ENCODE measurements at places on chromosomes 1 and 21.

DNA sequence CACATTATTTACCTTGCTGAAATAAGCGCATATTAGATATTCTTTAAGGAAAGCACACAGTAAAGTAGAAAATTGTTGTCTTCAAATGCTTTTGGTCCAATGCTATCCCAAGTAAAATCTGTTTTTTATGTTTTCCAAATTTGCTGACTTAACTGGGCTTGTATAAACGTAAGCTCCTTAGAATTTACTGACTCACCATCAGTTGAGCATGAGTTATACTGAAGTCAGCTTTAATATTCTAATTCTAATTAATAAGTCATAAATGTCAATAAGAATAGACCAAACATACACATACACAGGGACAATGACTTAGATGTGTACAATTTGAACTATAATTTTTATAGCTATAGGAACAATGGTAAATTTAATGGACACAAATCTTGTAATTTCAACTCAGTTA, 319.2 kb downstream of the TPR start:
- no peak for DNase-seq

DNA sequence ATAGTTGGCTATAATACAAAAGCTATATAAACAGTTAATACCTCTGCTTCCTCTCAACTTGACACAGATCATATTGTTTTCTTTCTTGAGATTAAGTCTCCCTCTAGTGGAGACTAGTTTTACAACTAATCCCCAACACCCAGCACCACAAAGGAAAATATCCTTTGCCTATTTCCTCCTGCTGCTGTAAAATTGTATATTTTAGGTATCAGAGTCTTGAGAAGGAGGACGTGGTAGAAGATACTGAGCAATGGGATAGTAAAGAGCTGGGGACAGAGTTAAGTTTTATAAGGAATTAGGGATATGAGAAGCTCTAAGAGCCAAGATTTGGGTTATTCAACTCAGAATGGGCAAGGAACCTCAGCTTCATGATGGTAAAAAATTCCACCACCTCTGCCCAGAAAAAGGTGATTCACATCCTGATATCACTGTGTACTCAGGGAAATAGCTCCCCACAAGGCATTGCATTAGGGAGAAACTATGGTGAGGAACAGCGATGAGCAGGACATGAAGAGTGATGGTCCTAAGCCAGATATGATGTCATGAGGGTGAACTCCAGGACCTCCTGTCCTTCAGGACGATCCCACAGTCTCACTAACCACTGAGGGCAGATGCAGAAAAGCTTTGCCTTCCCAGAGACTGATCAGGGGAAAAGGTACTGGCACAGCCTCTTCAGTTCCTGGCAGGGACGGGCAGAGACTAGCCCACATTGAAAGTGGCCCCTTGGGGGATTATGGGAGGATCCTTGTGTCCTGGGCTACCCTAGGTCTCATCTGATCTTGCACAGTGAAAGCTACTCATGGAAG, 14.7 kb upstream of the CFAP126 start:
- no peak for DNase-seq

GRCh38 chr1:219215477-219215876, 41.8 kb downstream of the LYPLAL1 start:
- DNase-seq, result no peak

- no peak for DNase-seq
Measured at GRCh38 chr1:174999936-175000696, at the start of gene CACYBP. Gene CACYBP (plus strand): TSS chr1:174999947. CDS start chr1:175000181, 234 bp downstream.

DNA sequence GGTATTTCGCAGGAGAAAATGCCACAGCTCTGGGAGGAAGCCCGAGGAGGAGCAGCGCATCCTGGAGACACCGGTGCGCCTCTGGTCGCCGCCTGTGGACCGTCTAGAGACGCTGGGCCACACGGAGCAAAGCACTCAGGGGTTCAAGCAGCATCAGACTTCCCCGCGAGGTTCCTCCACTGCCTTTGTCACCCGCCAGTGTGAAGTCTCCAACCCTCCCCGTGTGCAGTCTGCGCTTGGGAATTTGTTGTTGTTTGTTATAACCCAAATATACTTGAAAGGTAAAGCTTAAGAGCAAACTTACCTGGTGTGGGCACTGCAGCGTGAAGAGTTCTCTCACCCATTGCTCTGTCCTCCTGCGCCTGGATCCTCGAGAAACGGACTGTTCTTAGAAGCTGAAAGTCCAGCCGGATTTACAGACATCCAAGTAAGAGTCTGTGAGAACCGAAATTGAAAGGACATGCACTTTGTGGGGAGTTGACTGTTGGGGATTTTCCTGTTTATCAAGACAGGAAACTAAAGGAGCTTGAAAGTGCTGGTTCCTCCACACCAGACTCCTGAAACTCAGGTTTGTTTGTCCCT, at the start of gene GBP4:
GBP4 (minus strand) TSS at position 452 of the 582 bp plus-strand sequence; CDS start at position 344, 108 bp downstream.
- peak; percentile 9 for DNase-seq

DNA sequence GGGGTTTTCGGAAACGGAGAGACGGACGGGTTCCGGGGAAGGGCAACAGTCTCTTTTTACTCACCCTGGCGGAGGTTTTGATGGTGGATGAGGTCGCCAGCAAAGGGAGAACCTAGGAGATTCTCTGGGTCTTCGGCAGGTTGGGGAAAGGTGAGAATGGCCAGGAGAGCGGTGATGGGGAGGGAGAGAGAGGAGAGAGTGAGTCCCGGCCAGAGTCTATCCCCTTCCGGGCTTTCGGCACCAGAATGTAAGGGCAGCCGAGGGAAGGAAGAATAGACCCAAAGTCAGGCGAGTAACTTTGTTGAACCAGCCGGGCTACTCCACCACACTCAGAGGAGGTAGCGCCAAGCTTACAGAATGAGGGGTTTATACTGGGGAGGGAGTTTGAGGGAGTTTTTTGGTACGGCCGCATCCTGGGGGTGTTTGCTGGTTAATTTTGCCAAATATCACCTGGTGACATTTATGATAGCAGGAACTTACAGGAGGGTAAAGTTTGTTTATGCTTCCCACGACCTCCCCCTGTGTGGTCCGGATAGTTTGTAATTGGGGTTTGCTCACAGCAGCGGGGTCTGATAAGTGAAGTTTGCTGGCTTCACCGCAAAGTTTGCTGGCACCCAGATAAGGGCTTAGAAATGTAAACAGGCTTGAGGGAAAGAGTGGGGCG, 141.1 kb upstream of the ETV3 start:
- no peak for DNase-seq

DNA sequence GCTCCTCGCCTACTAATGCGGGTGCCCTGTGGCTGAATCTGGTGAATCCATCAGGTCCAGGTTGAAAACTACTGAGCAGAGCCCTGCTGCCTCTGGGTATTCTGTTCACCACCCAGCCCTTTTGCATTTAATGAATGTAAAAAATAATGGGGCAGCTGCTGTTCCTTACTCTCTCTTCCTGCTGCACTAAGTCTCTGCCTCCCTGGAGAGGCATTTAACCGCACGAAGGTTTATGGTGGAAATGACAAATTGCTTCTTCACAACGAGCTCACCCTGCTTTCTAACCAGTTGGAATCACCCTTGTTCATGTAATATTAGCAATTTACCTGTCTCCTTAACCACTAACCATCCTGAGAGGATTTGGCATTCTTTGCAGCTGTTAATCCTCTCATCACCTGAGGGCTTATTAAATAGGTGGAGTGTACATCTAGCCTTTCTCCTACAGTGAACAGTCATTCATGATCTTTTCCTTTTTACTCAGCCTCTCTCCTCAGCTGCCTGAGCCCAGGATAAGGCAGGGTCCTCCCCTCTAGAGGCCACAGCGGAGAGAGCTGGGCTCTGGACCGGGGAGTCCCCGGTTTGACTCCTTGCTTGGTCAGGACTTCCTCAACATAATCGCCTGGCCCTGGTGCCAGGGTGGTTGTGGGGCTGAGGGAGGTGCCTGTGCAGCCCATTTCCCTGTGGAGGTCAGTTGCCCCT, 97.6 kb downstream of the NOS1AP start:
- no peak for DNase-seq

GRCh38 chr1:180254854-180255253, 24.8 kb downstream of the LHX4 start:
- DNase-seq, result no peak

- DNase-seq, result no peak
Measured at GRCh38 chr1:241654641-241655040, 2.6 kb downstream of the WDR64 start.

- DNase-seq, result no peak
Measured at GRCh38 chr21:38367646-38368045, 110.9 kb downstream of the KCNJ15 start.

- no peak for DNase-seq
Measured at GRCh38 chr21:36482181-36482580, 2.3 kb upstream of the CLDN14 start.

DNA sequence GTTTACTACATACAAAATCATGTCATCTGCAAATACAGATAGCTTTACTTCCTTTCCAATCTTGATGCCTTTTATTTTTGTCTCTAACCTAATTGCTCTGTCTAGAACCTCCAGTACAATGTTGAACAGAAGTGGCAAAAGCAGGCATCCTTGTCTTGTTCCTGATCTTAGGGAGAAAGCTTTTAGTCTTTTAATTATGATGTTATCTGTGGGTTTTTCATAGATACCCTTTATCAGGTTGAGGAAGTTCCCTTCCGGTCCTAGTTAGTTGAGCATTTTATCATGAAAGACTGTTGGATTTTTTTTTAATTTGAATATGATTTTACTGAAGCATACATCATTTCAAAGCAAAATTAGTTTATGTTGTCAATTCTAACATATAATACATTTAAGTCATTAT, 45.7 kb upstream of the DISC1 start:
- DNase-seq, result no peak

DNA sequence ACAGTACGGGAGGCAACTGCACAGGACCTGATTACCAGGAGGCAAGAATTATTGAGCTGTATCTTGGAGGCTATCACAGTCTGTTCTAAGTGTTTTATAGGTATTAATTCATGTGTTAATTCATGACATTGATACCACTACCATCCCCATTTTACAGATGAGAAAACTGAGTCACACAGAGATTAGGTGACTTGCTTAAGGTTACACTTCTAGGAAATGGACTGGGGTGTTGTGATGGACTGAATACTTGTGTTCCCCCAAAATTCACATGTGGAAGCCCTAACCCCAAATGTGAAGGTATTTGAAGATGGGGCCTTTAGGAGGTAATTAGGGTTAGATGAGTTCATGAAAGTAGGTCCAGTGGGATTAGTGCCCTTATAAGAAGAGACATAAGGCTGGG, 10.1 kb upstream of the TRIM63 start:
- no peak for DNase-seq

GRCh38 chr1:248822148-248823032, 3.3 kb downstream of the SH3BP5L start:
- DNase-seq, result no peak

GRCh38 chr21:45545691-45546531, 3.7 kb upstream of the SLC19A1 start:
- DNase-seq, result no peak

- no peak for DNase-seq
Measured at GRCh38 chr1:46643368-46643775, 24.8 kb downstream of the ATPAF1 start.

DNA sequence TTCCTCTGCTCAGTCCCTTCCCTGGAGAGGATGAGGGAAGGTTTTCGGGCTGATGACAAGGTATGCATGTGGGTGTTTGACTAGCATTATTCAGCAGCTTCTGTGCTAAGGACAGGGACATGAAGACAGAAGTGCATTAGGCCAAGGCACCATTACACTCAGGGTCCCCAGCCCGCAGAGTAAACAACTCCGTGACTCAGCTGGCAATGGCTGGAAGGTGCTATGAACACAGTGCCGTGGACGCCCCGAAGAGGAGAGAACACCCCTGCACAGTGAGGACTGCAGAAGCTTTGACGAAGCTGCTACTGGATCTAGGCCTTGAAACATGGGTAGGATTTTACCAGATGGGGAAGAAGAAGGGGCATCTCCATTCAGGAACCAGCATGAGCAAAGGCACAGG, 13.7 kb upstream of the EPS8L3 start:
- DNase-seq, result no peak

- peak; percentile 42 for DNase-seq
Measured at GRCh38 chr1:21293537-21294265, 3.4 kb upstream of the ECE1 start.

- DNase-seq, result no peak
Measured at GRCh38 chr1:7380712-7381111, 390.4 kb upstream of the VAMP3 start.

- no peak for DNase-seq
Measured at GRCh38 chr1:24551960-24552571, 3.8 kb upstream of the NCMAP start.

- no peak for DNase-seq
Measured at GRCh38 chr1:76868154-76868882, 1.0 kb downstream of the ST6GALNAC5 start.

- DNase-seq, result no peak
Measured at GRCh38 chr1:228010921-228011320, 4.1 kb downstream of the WNT3A start.

DNA sequence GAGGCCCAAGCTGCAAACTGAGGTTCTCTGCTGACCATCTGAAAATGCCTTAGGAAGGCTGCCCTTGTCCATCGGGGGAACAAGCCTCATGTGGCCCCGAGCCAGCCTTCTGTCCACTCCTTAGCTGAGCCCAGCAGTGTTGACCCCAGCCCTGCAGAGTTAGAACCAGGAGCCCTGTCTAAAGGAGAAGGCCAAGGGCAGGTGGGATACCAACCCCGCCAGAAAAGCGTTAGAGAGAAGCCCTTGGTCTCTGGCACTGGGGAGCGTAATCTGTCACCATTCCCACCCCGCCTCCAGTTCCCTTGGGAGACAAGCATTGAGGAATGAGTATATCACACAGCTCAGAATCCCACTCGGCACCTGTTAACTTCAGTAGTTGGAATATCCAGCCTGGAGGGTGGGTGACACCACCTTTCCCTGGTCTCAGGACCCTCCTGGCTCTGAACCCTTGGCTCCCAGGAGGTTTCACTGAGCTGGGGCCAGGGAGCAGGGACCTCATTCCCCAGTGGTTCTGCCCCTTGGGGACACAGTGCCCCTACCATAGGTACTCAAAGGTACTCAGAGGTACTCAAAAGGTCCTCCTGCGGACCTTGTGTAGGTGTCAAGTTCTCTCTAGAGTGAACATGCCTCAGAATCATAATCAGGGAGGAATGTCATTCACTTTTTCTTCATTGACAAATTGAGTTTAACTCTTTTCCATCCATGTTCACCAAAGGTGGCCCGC, 16.4 kb downstream of the ETS2 start:
- DNase-seq, result no peak

GRCh38 chr1:70504821-70505193, 93.7 kb downstream of the CTH start:
- DNase-seq, result no peak

GRCh38 chr1:109096120-109096519, 5.6 kb downstream of the TMEM167B start:
- no peak for DNase-seq

DNA sequence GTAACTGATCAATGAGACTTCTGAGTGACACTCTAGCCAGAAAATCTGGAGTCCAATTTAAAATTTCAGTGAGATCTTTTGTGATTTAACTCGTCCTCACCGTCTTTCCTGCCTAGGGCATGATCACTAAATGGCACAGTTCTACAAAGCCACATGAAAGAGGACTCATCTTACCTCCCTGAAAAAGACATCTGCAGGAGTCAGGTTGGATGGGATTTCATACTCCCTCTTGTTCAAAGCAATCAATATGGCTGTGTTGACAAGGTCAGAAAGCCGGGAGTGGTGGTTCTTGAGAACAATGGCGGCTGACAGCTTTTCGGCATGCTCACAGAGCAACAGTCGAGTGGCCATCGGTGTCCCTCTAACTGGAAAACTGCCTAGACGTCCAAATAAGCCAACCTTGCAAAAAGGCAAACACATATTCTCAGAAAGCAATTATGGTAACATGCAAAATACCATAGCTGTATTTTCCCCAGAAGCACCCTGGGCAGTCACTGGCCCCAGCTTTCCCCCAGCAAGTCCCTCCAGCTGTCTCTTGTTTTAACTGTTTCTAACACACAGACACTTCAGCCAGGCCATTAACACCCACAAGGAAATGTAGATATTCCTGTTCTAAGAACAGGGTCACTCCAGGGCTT, 36.6 kb upstream of the ACTA1 start:
- DNase-seq, result no peak

GRCh38 chr1:167194182-167194581, 26.5 kb upstream of the POU2F1 start:
- no peak for DNase-seq
